ENCODE measurements at places on chromosomes 2 and 18. TPM values are rescaled to one million over a fixed set of nuclear protein-coding genes. Genes with fewer than 3 reads are reported as not detected.

The CDH2 gene
- polyA plus RNA-seq: 53.3 TPM

The CAPN14 gene
- 0.07 TPM for polyA plus RNA-seq

The PCARE gene
- polyA plus RNA-seq: not detected

DNA sequence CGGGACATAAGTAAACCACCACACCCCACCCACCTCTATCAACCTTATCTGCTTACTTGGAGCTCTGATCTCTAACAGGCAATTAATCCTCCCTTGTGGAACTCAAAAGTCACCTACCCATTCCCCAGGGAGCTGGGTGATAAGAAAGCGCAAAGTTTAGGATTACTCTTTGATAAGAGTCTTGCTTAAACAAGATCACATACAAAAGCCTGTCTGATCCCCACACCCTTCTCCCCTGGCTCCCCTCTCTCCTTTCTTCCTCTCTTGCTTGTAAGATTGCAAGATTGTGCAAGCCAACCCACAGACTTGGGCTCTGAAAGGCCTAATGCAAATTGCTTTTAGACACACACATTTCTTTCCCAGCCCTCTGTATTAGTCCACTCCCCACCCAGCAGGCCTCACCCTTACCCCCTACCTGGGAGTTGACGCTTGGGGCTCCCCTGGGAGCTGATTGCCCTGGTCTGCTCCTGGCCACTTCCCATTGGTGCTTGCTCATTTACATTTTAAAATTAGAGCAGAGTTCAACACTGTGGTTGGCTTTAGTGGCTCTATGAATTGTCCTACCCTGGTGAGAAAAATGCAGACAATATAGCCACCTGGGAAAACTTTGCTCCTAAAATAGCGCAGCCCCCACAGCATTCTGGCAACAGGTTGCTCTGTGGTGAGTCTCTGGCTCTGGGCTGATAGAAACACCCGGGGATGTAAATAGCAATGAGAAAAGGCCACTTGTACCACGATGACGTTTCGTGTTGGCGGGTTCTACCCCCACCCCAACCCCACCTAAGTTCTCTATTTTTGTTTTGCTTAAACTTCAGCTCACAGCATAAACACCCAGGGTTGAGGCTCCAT, 92.8 kb upstream of the MSH2 start:
- H3K27ac ChIP-seq: no peak overlapping the region
- H3K4me1 ChIP-seq: peaks cover 16% of the 10 kb centered on the region
- H3K4me3 ChIP-seq: no peak overlapping the region

The DSEL gene
- 16.8 TPM for polyA plus RNA-seq

The SLC40A1 gene
- polyA plus RNA-seq: 1.3 TPM

The IL36RN gene
- not detected for polyA plus RNA-seq

DNA sequence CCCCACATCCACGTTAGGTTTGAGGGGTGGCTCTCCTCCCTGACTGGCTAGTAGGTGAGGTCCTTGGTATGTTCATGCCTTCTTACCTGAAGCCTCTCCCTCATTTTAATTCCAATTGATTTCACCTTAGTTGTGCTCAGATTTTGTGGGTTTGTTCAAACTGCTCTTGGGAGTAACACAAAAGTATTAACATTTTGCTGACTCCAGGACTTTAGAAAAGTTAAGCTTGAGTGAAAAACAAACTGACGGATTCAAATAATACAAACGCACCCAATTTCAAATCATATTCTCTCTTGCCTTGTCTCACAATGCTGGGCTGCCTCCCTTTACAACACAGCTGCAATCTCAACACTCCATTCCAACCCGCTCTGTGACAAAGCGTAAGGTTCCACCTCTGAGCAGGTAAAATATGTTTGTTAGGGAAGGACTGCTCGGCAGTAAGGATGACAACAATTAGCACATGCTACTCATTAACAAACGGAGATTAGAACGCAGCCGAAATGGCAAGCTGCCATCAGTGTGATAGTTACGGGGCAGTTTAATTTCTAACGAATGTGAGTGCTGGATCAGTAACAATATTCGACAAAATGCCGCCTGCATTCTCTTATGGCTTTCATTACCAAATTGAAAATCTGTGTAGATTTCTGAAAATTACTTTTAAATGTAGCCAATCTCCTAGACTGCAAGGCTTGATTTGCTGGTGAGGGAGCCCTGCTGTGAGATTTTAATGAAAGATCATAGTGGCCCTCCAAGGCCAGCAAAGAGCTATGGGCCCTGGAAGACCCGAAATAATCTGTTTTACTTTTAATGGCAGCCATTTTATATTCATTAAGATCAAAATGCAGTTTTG, 730.6 kb upstream of the FANCL start:
- no peak overlapping the region for H3K4me3 ChIP-seq
- H3K27me3 ChIP-seq: no peaks in the 10 kb centered on the region
- DNase-seq: no peak
- no peaks in the 10 kb centered on the region for H3K4me1 ChIP-seq
- no peak overlapping the region for H3K27ac ChIP-seq

The CCDC85A gene
- polyA plus RNA-seq: 1.5 TPM

DNA sequence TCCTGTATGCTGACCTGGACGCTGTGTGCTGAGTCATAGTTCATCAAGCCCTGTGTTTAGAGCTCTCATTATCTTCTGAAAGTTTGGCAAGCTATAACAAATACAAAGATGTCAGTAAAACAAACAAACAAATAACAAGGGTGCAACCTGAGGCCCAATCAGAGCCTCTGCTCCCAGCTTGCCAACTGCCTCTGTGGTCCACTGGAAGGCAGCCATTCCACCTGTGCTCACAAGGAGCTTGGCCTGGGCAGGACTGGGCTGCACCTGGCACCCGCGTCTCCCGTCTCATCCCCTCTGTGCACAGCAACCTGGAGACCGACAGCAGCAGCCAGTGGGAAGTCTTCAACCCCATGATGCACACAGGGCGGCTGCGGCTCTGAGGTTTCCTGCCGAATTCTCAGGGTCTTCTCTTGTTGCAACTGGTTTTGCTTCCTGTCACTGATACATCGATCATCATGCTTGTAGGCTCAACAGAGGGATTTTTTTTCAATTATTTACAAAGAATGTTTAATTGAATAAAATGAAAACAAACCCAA, 97.8 kb downstream of the TMEM18 start:
- H3K27me3 ChIP-seq: no peaks in the 10 kb centered on the region
- H3K4me1 ChIP-seq: no peaks in the 10 kb centered on the region
- H3K4me3 ChIP-seq: no peak overlapping the region
- no peak overlapping the region for H3K27ac ChIP-seq
- no peaks in the 10 kb centered on the region for H3K36me3 ChIP-seq

GRCh38 chr2:168244318-168244717, 3.1 kb downstream of the STK39 start:
- H3K36me3 ChIP-seq: no peaks in the 10 kb centered on the region
- H3K4me3 ChIP-seq: no peak overlapping the region
- no peaks in the 10 kb centered on the region for H3K27me3 ChIP-seq

The RAB12 gene
- polyA plus RNA-seq: 19.2 TPM
